NCI-H2029 (cell line): ENCODE measurements at places on chromosomes 5 and 9.
A peak's percentile ranks its signal among the peaks of the same experiment; 100 is the strongest.

- no peak for DNase-seq
Measured at GRCh38 chr5:158461240-158461854, 602.4 kb upstream of the CLINT1 start.

DNA sequence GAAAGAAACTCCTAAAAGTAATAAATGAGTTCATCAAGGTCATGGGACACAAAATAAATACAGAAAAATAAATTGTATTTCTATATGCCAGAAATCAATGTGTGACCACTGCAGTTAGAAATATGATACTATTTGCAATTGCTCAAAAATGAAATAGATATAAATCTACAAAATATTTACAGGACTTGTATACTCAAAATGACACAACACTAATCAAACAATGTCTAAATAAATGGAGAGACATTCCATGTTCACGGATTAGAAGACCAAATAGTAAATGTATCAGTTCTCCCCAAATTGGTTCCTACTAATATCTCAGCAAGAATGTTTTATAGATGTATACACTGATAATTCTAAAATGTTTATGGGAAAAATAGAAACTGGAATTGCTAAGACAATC, 345.3 kb downstream of the NR2F1-AS1 start:
- DNase-seq = no peak

- DNase-seq = no peak
Measured at GRCh38 chr5:175246889-175247520, 197.0 kb downstream of the DRD1 start.

DNA sequence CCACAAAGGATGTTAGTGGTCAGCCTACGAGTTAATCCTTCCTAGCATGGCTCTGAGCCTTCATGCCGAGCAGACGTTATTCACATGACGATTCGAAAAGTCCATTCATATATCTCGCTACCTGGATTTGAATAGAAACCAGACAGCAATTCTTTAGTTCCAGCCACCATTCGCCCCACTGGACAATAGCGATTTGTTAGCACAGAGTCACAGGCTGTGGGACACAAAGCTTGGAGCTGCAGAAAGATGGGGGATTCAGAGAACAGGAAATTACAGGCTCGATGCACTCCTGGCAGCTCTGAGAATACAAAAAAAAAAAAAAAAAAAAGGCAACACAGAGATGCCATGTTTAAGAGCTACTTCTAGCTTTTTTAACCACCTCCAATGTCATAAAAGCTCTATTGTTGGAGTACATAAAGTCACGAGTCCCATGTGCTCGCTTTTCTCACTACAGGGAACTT, 110.7 kb downstream of the NR6A1 start:
- DNase-seq = peak; percentile 69

DNA sequence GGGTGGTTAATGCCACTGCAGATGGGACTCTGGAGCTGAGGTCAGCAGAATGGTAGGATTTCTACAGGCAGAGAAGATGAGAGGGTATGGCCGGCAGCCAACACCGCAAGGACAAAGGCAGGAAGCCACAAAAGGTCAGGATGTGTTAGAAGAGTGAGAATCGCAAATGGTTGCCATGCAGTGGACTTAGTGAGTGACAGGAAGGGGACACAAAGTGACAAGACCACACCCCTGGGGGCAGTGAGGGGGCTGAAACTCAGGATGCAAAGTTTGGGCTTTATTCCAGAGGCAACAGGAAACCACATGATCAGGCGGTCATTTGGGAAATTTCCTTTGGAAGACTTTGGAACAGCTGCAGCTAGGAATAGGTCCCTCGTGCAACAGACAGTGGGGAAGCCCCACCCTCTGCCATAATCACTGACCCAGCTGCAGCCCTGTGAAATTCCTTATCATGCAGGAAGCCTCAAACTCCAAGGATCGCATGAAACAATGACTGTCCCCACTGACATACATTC, 14.2 kb upstream of the CCDC180 start:
- DNase-seq = peak; percentile 90

GRCh38 chr5:98424681-98425450, 348.6 kb upstream of the RGMB start:
- DNase-seq = no peak
